ENCODE measurements at places on chromosomes 2 and 18. TPM values are rescaled to one million over a fixed set of nuclear protein-coding genes. Genes with fewer than 3 reads are reported as not detected.

GRCh38 chr18:26022585-26022984 lies 67.8 kb downstream of the SS18 start:
- H3K27me3 ChIP-seq: no peaks in the 10 kb centered on the region
- no peak for DNase-seq
- peaks cover 68% of the 10 kb centered on the region for H3K36me3 ChIP-seq
- peaks cover 8% of the 10 kb centered on the region for H3K4me1 ChIP-seq
- no peak overlapping the region for H3K4me3 ChIP-seq

GRCh38 chr2:207920321-207920720 lies 105.0 kb downstream of the PLEKHM3 start:
- no peaks in the 10 kb centered on the region for H3K27me3 ChIP-seq
- H3K27ac ChIP-seq: no peak overlapping the region
- no peak overlapping the region for H3K4me3 ChIP-seq
- no peak for DNase-seq

- H3K4me3 ChIP-seq: no peak overlapping the region
- no peaks in the 10 kb centered on the region for H3K36me3 ChIP-seq
- DNase-seq: no peak
- peaks cover 41% of the 10 kb centered on the region for H3K27me3 ChIP-seq
- H3K27ac ChIP-seq: no peak overlapping the region
Observed at GRCh38 chr18:22349966-22350365, 67.7 kb downstream of the CTAGE1 start.

DNA sequence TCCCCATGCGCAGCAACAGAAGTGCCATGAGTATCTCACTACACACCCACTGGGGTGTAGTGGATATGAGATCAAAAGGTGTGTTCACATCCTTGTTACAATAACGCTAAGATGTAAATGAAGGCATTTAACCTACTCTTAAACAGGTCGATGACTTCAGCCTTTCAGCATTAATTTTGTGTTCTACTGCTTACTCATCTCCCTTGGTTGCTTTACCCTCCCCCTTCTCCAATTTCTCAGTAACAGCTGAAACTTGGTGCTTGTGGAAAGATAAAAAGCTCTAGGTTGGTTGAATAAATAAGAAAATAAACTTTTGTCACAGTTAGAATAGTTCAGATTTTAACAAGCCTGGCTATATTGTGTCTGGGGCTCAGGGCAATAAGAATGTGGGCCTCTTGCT lies 147.5 kb upstream of the SESTD1 start:
- H3K27me3 ChIP-seq: peaks cover 3% of the 10 kb centered on the region
- no peaks in the 10 kb centered on the region for H3K4me1 ChIP-seq
- no peak overlapping the region for H3K27ac ChIP-seq
- no peak overlapping the region for H3K4me3 ChIP-seq

Gene IL37
- total RNA-seq: not detected

Gene LRRTM4
- total RNA-seq: not detected

Gene GLB1L
- 4.3 TPM for total RNA-seq

All from activated CD8-positive, alpha-beta memory T cell treated with anti-CD3 and anti-CD28 coated beads, Interleukin-2, amount 10 ng/mL, durations not matched to agents 7 days and 5 days (primary cell).